ENCODE measurements at places on chromosomes 6 and 20.
A peak's percentile ranks its signal among the peaks of the same experiment; 100 is the strongest.

DNA sequence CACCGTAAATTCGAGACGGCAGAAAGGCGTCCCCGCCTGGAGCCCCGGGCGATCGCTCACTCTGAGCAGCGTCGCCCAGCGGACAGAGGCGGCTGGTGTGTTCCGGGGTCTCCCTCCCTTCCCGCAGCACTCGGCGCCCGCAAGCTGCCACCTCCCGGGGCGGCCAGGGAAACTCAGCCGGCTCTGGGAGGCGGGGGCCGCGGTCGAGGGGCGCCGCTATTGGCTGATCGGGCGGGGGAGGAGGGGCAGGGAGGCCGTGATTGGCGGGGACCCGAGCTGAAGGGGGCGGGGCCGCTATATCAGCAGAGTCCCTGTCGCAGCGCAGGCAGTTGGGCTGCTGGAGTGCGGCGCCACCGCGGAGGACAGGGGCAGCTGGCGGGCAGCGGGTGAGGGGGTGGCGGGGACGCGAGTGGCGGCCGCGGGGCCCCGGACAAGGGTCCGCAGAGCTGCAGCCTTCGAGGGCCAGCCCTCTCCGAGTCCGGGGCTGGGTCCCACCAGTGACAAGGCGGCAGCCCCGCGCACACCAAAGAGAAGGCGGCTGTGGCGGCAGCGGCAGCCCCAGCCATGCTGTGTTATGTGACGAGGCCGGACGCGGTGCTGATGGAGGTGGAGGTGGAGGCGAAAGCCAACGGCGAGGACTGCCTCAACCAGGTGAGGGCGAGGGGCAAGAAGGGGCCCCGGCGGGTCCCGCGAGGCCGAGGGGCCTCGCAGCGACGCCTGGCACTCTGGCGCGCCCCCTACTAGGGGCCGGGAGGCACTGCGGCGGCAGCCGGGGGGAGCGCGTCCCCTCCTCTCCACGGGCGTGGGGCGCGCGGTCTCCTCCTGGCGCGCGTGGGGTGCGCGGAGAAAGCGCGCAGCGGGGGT, at the start of gene MYLIP:
TSS of gene MYLIP (plus strand) at position 328 of the 864 bp plus-strand sequence. CDS start at position 565, 237 bp downstream.
- peak; percentile 93 for DNase-seq

DNA sequence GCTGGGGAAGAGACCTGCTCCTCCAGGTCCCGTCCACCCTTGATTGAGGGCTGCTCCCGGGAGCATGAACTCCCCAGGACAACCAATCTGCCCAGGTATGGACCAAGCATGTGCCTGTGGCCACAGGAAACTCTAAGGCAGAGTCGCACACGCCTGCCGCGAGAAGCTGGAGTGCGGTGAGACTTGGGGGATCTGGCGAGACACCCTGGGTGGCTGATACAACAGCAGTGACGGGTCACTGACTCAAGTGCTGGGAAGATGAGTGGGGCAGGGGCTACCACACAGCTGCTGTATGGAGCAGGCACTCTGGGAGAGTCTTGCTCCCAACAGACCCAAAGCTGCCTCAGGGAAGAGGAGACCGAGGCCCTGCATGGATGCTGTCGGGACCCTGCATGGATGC, 40.1 kb downstream of the BFSP1 start:
- DNase-seq: no peak

DNA sequence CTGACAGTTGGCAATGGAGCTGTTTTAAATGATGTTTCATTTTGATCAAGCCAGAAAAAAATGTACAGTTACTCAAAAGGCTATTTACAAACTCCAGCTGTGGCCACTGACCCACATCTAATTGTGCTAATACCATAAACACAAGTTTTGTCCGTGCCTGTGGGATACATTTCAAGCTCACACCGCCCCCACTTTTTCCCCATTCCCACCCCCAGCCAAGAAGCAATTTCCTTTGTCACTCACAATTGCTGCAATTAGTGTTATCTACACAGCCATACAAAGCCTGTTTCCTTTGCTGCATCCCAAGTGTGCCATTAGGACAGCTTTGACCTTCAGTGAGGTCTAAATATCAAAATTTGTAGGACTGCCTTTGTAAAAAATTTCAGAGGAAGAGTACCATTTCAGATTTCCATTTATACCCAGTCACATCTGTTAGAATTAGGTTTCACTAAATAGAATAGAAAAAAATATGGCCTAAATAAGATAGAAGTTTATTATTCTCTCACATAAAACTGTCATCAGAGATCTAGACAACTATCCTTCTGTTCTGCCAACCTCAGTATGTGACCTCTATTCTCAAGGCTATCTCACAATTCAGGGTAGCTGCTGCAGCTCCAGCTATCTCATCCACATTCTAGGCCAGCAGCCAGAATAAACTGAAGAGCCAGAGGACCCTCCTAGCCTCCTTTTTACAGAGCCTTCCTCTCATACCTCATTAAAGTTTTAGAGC, 202.6 kb downstream of the NFATC2 start:
- no peak for DNase-seq

GRCh38 chr6:42507901-42508300, 55.9 kb upstream of the UBR2 start:
- no peak for DNase-seq

DNA sequence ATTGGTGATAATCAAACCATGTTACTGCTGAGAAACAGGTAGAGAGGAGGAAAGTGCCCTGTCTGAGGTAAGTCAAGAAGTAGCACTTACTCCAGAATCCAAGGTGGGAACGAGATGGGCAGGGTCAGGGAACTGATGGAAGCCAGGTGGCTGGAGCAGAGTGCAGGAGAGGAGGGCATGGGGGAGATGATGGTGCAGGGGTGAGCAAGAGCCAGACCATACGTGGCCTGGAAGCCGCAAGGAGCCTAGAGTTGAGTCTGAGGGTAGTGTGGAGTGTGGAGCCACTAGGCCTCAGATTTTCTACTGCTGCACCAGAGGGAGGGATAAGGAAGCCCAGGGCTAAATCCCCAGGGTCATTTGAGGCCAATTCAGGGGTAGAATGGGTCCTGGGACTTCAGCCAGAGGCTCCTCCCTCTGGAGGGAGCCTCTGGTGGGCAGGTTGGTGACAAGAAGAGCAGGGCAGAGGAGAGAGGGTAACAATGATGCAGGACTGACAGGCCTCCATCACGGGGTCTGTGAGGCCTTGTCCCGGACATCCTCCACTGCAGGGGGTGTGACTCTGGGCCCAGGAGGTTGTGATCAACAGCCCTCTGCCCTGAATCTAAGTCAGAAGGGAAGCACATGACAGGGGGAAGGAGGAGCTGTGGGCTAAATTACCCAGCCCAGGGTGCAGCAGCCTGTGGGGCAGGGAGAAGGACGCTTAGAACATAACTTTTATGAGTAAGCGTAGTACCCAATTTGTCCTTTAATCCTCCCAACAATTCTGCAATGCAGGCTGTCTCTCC, 28.7 kb downstream of the COX4I2 start:
- DNase-seq: peak; percentile 53

- DNase-seq: peak; percentile 77
These were observed 30.3 kb downstream of the ZNF318 start for GRCh38 chr6:43339168-43339567.

GRCh38 chr6:135114355-135115145, 59.9 kb upstream of the HBS1L start:
- DNase-seq: no peak

GRCh38 chr6:16106991-16107787, 21.7 kb upstream of the MYLIP start:
- no peak for DNase-seq

GRCh38 chr6:75114806-75115205, 91.0 kb downstream of the COL12A1 start:
- DNase-seq: no peak

- no peak for DNase-seq
These were observed 11.3 kb downstream of the MBOAT1 start for GRCh38 chr6:20200761-20201630.

- DNase-seq: no peak
These were observed 13.4 kb upstream of the LY86 start for GRCh38 chr6:6575143-6575542.

DNA sequence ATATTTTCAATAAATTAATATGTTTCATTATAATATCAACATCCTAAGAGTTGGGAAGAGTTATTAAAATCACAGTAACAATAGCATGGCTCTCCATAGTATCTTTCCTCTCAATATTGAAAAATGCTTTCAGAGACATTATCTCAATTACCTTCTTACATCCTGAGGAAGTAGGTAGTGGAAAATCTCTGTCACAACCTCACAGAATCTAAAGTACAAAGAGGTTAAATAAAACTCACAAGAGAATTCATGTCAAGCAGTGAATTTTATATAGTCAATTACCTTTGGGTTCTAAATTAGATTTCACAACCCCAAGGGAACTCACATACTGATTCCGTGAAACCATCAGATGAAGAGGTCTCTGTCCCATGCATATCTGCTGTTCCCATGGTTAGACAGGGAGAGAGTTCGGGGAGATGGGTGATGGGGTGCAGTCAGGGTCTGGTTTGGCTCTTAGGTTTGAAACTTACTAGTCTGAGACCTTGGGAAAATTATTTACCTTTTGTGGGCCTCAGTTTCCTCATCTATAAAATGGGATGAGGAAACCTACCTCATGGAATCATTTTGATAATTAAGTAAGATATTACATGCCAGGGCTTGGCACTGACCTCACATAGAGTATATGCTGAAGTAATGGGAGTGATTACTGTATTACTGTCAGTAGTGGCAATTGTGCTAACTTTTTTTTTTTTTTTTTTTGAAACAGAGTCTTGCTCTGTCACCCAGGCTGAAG, 74.0 kb upstream of the SNX9 start:
- no peak for DNase-seq

- DNase-seq: peak; percentile 98
These were observed 16.7 kb downstream of the HFE start for GRCh38 chr6:26103770-26104456.

DNA sequence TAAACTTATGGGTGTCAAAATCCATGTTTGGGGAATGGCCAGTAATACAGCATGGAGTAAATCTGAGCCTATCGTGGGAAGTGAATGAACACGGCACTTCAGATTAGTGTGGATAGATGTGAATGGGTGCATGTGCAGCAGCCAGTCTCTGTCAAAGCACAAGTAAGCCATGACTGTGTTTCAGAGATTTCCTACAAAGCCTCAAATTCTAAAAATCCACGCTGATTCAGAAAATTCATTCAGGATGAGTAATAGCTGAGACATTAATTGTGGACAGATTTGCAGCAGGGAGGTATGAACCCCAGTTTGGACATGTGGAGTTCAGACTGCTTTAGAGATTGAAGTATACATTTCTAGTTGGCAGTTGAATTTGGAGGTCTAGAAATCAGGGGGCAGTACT, 115.1 kb downstream of the QKI start:
- DNase-seq: no peak

DNA sequence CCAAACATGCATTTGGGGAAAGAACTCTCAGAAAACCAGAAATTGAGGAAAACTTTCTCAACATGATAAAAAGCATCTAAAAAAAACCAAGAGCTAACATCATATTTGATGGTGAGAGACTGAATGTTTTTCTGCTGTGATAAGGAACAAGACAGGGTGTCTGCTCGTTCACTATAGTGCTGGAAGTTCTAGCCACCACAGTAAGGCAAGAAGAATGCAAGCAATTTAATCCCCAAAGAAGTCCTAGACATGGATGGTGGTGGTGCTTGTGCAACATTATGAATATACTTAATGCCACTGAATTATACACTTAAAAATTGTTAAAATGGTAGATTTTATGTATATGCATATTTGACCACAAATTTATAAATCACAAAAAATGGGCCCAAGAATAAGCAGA, 53.4 kb downstream of the LYRM2 start:
- no peak for DNase-seq

GRCh38 chr20:59149678-59150504, 13.7 kb upstream of the ZNF831 start:
- peak; percentile 20 for DNase-seq

GRCh38 chr6:41469156-41470028, 76.8 kb upstream of the FOXP4 start:
- DNase-seq: no peak

DNA sequence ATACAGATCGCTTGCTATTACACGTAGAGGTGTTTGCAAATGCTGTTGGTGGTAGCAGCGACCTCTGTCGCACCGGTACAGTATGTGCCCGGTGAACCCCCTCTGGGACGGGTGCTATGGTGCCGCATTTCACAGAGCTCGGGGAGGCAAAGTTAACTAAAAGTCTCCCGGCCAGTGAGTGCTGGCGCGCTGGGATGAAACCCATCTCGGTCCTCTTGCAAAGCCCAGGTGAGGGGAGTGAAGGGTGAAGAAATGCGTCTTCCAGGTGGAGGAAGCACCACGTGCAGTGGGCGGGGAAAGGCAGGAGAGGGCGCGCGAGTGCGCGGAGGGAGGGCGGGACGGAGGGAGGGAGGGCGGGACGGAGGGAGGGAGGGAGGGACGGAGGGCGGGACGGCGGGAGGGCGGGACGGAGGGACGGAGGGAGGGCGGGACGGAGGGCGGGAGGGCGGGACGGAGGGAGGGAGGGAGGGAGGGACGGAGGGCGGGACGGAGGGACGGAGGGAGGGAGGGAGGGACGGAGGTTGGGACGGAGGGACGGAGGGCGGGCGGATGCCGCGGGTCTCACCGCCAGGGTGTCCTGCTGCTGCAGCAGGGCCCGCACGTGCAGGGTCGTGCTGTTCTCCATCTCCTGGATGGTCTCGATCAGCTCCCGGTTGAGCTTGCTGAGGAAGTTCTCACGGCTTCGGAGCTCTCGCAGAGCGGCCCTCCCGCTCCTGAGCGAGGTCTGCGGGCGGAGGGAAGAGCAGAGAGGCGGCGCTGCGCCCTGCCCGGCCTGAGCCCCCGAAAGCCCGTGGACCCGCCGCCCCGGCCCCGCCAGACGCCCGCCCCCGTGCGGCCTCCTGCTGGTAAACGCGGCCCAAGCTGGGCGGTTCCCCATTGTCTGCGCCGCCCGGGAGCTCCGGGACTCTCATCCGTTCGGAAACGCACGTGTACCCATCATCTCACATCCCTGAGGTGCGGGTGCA, 11.7 kb downstream of the C20orf96 start:
- no peak for DNase-seq

- no peak for DNase-seq
These were observed 137.9 kb downstream of the RPS12 start for GRCh38 chr6:132952031-132952867.
